Anterior cingulate cortex (tissue), 58 donors: ENCODE measurements at places on chromosomes 13 and 19.

- no peak for DNase-seq
These were observed 39.6 kb downstream of the CHST8 start for GRCh38 chr19:33661336-33661735.

DNA sequence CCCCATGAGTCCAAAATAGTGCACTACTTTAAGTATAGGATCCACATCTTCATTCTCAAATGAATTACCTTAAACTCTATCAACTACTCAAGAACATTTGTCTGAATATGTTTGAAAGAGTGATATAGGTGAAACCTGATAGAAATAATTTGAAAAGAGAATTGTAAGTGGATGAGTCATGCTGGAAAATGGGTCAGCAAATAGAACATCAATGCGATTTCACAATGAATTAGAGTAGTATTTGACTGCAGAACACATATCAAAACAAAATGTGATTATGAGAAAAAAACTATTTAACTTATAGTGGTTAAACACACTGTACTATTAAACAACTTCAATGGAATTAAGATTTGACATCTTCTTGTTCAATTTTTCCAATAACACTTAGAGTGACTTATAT is 300.6 kb upstream of the KLHL1 start:
- no peak for DNase-seq

GRCh38 chr13:112521073-112521685 is 66.8 kb downstream of the TUBGCP3 start:
- no peak for DNase-seq

DNA sequence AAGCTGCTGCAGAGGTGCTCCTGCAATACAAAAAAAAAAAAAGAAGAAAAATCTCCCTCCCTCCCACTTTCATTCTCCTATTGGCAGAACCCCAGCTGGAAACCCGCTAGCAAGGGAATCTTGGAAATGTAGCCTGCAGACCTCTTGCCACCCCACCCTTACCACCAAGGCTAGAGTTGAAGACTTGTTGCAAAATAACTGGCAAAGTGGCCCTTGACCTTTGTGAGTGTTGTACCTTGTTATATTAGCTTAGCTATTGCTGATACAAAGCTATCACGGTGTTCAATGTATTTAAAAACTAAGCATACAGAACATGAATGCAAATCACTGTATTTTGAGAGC is 57.5 kb upstream of the KCTD4 start:
- DNase-seq = no peak

DNA sequence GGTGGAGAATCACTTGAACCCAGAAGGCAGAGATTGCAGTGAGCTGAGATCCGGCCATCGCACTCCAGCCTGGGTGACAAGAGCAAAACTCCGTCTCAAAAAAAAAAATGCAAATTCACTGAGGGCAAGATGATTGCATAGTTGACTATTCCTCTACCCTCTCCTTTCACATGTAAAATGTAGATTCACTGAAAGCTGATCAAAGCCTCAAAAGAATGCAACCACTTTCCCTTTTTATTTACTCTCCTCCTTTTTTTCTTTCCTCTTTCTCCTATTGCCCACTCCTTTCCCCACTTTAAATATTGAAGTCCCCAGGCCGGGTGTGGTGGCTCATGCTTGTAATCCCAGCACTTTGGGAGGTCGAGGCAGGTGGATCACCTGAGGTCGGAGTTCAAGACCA is 6.3 kb downstream of the TEX101 start:
- DNase-seq = no peak

- DNase-seq = no peak
These were observed 1.8 kb upstream of the ZNF557 start for GRCh38 chr19:7067716-7068115.

- no peak for DNase-seq
These were observed 39.4 kb upstream of the RAP2A start for GRCh38 chr13:97394542-97394941.
